ENCODE measurements at places on chromosomes 13 and 19.

DNA sequence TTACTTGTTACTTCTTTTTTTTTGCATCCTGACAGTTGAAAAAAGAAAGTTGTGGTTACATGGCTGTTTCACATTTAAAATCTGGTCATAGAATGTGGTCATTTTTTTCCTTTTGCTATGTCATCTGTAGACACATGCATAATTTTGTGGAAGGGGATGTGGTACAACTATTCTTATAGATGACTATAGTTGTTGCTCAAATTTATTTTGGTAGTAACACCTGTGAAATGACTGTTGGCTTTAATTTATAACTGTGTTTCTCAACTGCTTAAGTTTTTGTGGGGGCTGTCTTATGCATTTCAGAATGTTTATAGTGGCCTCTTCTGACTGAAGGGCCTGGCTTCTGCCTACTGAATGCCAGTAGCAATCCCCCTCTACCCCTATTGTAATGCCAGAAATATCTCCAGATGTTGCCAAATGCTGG lies 130.5 kb downstream of the PAN3 start:
- DNase-seq: no peak

DNA sequence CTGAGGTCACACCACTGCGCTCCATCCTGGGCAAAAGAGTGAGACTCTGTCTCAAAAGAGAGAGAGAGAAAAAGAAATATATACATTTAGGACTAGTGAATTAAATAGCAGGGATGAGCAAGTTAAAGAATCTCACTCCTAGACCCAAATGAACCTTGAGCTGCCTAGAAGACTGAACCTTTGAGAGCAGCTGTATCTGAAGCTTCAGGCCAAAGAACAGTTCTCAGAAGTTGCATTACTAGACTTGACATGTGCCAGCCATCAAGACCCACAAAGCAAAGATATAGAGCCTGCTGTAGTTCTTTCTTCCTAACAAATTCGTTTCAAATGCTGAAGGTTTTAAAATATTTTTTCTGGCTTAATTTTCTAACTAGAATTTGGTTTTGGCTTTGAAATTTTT lies 16.6 kb downstream of the DNAJC15 start:
- no peak for DNase-seq

DNA sequence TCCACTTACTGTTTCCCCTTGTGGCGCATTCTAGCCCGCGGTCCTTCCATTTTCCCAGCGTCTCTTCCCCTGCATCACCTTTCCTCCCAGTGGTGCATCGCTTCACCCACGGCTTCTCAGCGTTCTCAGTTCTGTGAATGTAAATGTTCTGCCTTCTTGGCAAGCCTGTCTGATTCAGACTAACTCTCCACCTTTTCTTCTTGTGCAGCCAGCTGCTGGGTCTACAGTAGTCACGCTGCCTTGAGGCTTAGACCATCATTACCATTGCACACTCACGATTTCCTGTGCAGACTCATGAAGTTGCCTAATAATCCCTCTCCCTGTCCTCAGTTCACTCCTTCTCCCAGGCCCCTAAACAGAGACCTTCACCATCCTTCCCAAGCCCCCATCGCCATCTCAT lies 75.0 kb downstream of the DHRS12 start:
- DNase-seq: no peak

DNA sequence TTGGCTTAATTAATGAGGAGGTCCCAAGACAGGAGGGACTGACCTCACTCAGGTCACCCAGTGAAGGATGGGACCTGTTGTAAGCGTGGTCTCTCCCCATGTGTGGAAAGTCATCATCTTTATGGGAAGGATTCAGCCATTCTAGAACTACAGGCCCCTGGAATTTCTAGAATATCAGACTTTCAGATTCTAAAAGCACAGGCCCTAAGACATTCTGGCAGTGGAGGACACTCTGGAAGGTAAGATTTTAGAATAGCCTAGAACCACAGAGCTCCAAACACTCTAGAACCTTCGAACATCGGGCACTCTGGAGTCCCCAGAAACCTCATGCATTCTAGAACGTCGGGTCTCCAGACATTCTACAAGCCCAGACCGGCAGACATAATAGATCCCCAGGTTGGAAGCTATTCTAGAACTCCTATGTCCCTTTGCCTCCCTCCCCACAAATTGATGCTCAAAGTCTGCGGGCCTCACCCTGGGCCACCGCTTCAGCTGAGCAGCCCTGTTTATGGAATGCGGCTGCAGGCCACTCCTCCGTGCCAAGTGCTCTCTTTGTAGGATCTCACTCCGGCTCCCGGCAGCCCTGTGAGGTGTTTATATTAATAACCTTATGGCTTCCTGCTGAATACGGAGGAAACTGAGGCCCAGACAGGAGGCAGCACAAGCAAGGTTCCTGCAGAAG lies 1.9 kb upstream of the KLK15 start:
- DNase-seq: no peak

GRCh38 chr19:8135946-8136618 lies 13.3 kb downstream of the FBN3 start:
- DNase-seq: no peak

DNA sequence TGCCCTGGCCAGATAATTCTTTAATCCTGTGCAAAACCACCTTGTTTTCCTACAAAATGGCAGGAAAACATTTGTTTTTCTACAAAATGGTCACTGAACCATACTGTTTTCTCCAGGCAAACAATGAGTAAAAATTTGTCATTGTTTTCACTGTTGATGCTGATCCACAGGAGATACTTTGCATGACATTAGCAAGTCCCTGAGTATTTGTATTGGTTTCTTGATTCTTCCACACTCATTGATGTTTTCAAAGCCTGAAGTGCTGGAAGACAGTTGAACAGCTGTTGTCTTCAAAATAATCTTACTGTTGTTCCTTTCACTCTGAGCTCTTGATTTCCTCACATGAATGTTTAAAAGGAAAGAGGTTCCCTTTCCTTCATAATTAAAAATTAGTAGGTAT lies 123.1 kb upstream of the HTR2A start:
- DNase-seq: no peak

DNA sequence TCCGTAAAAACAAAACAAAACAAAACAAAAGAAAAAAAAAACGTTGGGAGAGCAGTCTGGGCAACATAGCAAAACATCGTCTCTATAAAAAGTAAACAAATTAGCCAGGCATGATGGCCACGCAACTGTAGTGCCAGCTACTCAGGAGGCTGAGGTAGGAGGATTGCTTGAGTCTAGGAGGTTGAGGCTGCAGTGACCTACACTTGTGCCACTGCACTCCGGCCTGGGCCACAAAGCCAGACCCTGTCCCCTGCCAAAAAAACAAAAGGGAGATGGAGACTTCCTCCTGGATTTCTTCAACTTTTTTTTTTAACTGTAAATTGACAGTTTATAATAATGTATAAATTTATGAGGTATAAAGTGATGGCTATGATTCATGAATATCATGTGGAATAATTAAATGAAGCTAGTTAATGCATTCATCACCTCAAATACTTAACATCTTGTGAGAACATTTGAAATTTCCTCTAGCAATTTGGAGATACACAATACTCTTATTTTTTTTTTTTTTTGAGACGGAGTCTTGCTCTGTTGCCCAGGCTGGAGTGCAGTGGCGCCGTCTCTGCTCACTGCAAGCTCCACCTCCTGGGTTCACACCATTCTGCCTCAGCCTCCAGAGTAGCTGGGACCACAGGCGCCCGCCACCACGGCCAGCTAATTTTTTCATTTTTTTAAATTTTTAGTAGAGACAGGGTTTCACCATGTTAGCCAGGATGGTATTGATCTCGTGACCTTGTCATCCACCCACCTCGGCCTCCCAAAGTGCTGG lies 1.9 kb downstream of the PDCD2L start:
- DNase-seq: no peak

DNA sequence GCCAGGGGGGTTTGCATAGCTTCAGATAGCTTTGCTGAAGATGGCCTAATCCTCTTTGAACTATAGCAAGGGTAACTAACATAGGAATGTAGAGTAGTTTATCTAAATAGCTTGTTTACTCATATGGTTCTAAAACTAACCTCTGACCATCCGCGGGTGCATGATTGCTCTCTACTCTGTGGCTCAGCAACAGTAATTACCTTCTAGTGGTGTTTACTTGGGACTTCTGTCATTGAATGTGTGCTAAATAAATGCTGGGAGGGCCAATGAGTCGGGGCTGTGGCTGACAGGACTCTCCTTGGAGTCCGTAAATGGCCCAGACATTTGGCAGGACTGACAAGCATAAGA lies 1461.9 kb downstream of the UQCRFS1 start:
- DNase-seq: no peak

DNA sequence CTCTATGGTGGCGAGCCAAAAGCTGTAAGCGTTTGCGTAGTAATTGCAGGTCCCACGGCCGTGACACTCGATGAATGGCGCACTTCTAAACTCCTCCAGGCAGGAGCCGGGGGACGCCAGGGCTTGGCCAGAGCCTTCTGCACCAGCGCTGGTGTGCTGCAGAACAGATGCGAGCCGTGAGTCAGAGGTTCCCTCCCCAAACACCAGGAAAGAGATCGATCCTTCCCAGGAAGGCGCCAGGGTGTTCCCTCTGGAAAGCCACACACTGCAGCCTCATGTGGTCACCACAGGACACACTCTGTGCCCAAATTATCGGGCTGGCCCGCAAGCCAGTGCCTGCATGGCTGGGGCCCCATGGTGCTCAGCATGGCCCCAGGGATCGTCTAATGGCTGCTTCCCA lies 154.6 kb downstream of the COL4A1 start:
- no peak for DNase-seq

DNA sequence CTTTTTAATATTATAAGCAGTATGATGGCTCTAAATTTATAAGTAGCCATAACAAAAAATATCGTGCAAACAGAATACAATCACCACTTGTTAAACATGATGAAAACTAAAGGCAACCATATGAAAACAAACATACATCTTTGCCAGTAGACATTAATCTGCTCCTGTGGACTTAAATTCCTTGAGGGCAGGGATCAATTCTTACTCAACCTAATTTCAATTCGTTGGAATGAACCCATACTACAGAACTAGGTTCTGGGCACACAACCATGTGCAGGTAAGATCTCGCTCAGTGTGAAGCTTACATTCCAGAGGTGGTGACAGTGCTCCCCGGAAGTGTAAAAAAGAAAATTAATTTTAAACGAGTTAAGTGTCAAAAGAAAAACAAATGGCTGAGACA lies 13.4 kb downstream of the TBC1D4 start:
- DNase-seq: no peak

DNA sequence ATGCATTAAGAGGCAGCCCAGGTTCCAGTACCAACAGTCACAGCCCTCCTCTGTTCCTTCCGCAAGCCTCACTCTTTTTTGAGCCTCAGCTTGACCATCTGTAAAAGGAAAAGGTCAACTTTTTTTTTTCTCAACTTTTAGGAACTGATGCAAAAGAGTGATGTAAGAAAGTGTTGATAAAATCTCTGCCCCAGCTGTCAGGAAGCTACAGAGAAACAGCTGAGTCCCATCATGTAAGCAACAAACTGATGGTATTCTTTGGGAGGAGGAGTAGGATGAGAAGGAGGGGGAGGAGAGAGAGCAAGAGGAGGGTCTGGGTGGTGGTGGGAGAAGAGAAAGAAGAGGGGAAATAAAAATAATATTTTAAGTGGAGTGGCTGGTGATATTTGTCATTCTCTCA lies 233.9 kb upstream of the TSHZ3 start:
- DNase-seq: no peak

- no peak for DNase-seq
Measured at GRCh38 chr13:99356262-99357091, 49.3 kb upstream of the GPR183 start.

DNA sequence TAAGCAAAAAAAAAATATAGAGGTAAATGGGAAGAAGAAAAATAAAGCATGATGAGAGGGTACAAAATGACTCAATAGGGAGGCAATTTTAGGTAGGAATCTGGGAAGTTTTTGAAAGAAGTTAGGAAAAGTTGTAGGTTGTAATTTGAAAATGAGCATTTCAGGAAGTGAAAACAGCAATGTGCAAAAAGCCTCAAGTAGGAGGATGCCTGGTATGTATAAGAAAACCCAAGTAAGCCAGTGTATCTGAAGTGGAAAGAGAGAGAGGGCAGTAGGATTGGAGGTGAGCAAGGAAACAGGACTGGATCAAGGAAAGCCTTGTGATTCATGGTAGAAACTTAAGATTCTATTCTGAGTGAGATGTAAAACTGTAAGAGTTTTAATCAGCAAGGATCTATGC lies 121.6 kb upstream of the SPRY2 start:
- DNase-seq: no peak

DNA sequence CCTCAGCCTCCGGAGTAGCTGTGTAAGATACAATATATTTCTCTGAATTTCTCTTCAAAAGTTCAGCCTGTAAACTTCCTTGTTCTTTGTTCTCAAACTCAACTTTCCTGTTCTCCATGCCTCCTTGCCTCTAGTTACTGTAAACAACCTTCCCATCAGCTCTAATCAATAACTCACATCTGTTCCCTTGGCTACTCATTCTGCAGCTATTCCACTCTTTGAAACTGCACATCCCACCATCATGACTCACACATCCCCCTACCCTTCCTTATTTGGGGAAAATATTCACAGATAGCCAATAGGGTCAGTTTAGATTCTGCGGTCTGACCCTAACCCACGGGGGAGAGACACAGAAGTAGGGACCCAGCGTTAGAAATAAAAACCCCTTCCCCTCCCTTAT lies 2.0 kb downstream of the ZNF562 start:
- no peak for DNase-seq

- DNase-seq: no peak
Measured at GRCh38 chr19:3617463-3617862, 9.1 kb downstream of the CACTIN start.

DNA sequence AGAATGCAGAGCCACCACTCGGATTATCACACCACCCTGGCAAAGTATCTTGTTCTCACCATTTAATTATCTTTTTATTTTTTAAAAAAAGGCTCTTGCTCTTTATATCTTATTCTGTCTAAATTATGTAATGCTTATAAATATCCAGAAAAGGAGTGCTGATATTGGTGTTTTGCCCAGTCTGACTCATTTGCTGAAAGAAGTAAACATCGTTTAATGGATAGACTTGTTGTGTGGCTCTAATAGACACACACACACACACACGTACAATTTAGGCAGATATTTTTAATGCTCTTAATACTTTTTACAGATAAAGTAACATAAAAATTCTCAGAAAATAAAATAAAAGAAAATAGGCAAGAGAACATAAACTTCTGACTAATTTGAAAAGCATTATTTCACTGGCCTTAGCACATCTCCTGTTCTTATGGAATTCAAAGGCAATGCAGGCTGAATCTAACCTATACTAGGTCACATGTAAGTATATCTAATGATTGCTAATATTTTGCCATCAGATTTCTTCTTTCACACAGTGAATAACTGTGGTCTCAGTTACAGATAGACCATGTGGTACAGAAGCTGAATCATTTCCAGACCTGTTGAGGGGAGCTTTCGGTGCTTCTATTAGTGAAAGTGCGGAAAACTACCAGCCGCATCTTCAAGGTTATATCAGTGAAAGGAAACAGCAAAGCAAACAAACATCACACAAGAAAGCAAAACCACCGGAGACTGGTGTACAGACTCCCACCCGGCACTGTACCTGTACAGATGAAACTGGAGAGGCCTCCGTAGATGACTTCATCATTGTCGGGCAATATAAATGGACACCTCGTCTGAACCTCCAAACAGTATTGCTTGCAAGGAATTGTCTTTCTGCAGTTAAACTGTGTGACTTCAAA lies 642.1 kb upstream of the ARGLU1 start:
- no peak for DNase-seq

GRCh38 chr19:15161028-15161984 lies 39.5 kb downstream of the NOTCH3 start:
- no peak for DNase-seq

GRCh38 chr19:44212866-44213346 lies 574 bp downstream of the ZNF227 start:
- DNase-seq: no peak

Data from stimulated activated CD8-positive, alpha-beta memory T cell treated with anti-CD3 and anti-CD28 coated beads, Interleukin-4, amount 100 ng/mL, for 1 hour (primary cell).